ENCODE measurements at places on chromosomes 3 and 15.
A peak's percentile ranks its signal among the peaks of the same experiment; 100 is the strongest.

GRCh38 chr3:170599091-170599490 is 13.2 kb upstream of the SLC7A14 start:
- DNase-seq = no peak

GRCh38 chr15:41513506-41514227 is at the start of gene LTK:
Gene LTK (minus strand): TSS chr15:41513827. CDS start chr15:41513709, 118 bp downstream.
- DNase-seq = peak; percentile 16

- no peak for DNase-seq
Measured at GRCh38 chr15:38945551-38946298, 381.1 kb upstream of the RASGRP1 start.

DNA sequence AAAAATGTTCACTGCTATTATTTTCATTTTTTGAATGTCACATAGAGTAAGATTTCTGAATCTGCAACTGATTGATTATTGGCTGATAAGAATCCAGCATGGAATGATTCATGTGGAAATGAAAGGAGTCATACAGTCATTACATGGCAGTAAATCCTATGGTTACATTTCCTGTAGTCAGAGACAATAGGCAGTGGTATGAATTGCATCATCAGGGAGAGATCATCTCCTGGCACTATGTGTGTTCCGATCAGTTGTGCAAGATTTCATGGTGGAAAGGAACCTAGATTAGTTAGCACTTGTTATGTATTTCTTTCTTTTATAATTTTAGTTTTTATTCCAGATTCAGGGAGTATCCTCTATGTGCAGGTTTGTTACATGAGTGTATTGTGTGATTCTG is 38.8 kb downstream of the SLC12A1 start:
- no peak for DNase-seq

GRCh38 chr3:102733791-102734563 is 299.2 kb downstream of the ZPLD1 start:
- DNase-seq = no peak

- peak; percentile 78 for DNase-seq
Measured at GRCh38 chr3:59575113-59576001, 525.5 kb upstream of the CFAP20DC start.

GRCh38 chr3:170358042-170359010 is 811 bp downstream of the SKIL start:
- DNase-seq = peak; percentile 54

DNA sequence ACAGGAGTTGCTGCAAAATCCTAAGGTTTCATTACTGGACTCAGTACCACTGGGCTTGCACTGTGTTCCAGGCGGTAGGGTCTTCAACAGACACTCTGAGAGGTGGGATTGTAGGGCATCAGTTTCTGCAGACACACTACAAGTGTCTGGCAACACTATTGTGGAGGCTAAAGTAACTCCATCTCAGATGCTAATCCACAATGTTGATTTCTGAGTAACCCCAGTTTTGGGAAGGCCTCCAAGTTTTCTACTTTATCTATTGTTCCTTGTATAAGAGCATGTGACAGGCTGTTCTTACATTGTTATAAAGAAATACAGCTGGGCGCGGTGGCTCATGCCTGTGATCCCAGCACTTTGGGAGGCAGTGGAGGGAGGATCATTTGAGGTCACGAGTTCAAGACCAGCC is 2.5 kb upstream of the ABHD5 start:
- no peak for DNase-seq

- DNase-seq = no peak
Measured at GRCh38 chr3:157819270-157820156, 286.7 kb downstream of the SHOX2 start.

DNA sequence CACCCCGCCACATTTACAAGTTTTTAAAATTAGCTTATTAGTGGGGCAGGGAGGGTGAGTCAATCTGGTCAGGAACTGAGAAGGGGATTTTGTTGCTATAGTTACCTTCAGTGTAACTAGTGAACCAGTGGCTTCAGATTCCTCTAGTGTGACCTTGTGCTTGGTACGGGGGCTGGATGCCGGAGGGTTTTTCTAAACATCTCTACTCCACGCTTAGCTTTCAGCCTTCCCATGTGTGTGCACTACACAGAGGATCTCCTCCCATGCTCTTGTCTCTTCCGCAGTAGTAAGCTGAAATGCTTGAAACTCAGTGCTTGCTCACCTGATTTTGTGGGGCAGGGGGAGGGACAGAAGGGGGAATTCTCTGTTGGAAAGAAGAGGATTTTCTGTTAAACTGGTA is 67.9 kb upstream of the AKAP13 start:
- DNase-seq = no peak

DNA sequence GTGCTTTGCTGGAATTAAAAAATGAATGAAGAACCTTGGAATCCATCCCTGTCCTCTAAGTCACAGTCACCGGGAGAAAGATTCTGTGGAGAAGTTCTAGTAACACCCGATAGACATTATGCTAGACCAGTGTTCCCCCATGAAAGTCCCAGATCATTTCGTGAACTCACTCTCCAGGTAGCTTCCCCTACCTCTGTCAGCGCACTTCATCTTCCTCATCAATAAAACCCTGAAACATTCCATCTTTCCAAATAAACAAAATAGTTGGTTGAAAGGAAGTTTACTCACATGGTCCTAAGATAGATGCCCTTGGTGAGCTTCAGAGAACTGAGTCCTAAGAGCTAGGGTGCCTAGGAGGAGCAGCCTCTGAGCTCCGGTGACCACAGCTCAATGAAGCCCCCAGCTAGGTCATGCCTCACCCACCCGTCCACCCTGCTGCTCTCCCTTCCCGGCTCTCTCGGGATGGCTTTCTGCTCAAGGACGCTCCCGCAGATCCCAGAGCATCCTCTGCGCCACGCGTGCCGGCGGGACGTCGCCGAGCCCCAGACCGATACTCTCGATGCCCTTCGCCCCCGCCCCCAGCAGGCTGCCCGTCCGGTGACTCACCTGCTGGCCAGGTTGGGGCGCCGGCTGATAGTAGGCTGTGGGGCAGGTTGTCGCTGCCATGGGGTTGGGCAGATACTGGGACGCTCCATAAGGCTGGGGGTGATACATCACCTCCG is 776 bp downstream of the VGLL3 start:
- DNase-seq = no peak

- DNase-seq = no peak
Measured at GRCh38 chr15:85622221-85622831, 172.4 kb downstream of the KLHL25 start.

DNA sequence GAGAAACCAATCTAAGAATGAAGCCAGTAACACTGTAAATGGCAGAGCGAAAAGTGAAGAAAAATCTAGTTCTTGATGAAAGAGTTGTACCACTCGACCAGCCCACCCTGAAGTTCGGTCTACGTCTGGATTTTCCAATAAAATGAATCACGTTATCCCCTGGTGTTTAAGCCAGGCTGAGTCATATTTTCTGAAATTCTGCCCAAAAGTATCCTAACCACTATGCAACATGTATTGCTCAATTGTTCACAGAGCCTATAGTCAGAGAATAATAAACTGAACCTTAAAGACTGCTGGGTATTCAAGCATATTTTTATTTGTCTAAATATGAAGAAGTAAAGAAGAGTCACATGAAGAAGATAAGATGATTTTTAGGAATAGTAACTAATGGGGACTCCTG is 245.7 kb downstream of the FGF12 start:
- no peak for DNase-seq

- DNase-seq = no peak
Measured at GRCh38 chr3:119745942-119746341, 36.0 kb upstream of the NR1I2 start.

GRCh38 chr3:187112934-187113793 is 26.1 kb downstream of the RPL39L start:
- DNase-seq = no peak

DNA sequence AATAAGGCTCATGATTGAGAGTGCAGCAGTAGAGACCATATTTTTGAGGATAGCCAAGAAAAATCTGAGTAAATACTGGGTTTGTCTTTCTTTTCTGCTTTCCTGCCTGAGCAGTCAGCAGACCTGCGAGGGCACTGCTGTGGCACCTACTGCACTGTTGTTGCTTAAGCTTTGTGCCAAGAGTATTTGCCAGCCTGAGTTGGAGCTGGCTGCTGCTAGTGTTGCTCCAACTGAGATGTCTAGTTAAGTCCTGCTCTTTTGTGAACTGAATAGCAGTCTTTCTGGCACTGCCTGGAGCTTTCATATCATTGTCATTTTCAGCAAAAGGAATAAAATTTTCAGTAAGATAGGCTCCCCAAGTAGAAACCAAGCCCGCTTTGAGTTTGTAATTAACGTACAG is 214.5 kb upstream of the P2RY1 start:
- no peak for DNase-seq

GRCh38 chr3:32522682-32523081 is 20.0 kb upstream of the CMTM6 start:
- no peak for DNase-seq

- no peak for DNase-seq
Measured at GRCh38 chr15:29043736-29044502, 158.1 kb downstream of the APBA2 start.

DNA sequence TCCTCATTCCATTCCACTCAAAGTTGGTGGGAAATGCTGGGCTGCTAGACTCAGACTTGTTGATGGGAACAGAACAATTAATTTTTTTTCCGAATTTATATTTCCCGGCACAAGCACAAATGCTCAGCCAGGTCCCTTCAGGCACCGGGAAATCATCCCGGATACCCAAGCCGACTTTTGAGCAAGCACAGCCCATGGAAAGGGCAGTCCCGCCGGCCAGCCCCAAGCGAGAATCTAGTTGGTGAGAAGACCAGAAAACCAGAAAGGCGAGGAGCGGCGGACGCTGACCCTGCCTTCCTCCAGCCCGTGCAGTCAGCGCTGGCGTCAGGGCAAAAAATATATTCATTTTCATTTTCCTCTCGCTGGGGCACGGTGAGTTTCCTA is 763 bp upstream of the ZIC4 start:
- DNase-seq = no peak

GRCh38 chr15:33649217-33649933 is 318.9 kb upstream of the CHRM5 start:
- no peak for DNase-seq

DNA sequence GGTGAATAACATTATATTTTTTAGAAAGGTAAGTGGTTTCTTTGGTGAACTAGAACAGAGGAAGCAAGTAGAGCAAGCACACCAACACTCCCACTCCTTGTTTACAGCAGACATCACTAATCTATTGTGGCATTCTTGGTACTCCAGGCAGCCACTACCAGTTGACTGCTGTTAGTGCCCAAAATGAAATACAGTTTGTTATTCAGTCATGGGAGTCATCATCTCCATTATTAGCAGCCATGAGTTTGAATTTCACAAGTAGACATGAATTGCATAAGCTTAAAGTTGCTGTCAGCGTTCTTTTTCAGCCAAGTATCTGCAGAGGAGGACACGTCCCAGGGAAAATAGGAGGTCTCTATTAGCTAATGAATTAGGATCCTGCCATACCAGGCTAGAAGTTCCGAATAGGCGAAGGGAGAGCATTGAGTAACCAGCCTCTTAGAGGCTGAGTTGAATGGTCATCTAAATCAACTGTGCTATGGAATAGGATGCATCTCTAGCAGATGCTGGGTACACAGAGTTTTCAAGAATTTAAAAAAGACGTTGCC is 252.7 kb upstream of the ICE2 start:
- DNase-seq = no peak

- no peak for DNase-seq
Measured at GRCh38 chr15:69059557-69059943, 45.1 kb downstream of the NOX5 start.

DNA sequence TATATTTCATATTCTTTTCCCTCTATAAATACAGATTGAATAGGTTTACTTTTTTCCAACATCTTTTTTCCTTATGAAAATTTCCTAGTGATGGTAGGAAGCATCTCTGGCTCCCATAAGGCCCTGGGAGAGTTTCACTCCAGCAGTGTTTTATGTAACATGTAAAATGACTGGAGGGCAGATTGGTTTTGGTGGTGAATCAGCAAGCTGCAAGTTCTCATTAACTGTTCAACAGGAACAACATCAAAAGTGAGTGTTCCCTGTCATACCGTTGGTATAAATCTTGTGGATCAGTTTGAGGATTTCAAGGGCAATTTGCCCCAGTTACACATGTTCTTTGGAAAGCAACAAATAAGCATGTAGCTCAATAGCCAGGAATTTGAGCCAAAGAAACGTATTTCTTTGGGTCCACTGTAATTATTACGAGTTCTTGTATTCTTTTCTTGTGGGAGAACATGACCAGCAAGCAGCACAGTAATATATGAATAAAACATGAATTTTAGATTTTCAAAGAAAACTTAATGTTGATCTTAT is 345.7 kb downstream of the SV2B start:
- no peak for DNase-seq

DNA sequence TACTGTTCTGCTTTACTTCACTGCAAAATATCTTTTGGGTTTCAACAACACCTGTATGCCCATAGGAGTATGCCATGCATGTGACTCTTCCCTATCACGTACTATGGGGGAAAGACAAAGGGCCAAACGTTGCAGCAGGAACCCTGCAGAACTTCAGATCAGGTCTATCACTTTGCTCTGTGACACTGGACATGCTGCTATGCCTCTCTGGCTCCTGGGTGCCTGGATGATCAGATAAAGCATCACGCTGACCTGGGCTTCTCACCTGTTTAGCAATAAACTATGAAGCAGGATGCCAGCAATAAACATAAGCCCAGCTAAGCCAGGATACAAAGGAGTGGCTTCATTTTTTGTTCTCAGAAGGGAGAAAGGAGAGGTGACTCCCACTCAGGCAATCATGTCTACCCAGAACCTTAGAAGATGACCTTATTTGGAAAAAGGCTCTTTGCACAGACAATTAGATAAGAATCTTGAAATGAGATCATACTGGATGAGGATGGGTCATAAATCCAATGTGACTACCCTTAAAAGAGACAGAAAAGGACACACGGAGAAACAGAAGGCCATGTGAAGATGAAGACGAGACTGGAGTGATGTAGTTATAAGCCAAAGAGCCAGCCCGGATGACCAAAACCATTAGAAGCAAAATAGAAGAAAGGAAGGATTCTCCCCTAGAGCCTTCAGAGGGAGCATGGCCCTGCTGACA is 19.3 kb downstream of the POMGNT2 start:
- DNase-seq = no peak

DNA sequence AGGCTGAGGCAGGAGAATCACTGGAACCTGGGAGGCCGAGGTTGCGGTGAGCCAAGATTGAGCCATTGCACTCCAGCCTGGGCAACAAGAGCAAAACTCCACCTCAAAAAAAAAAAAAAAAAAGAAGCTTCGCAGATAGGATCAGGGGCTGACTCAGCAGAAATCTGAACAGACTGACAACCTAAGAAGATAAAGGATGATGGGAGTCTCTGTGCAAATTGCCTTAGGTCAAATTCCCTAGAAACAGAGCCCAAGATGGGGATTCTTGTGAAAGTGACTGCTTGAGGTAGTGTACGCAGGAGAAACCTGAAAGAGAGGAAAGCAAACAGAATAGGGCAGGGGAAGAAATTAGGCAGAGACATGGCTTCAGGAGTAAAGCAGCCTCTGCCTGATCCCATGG is 160.8 kb upstream of the LRIG1 start:
- DNase-seq = no peak

GRCh38 chr3:149339931-149340309 is 6.5 kb upstream of the TM4SF18 start:
- DNase-seq = no peak

DNA sequence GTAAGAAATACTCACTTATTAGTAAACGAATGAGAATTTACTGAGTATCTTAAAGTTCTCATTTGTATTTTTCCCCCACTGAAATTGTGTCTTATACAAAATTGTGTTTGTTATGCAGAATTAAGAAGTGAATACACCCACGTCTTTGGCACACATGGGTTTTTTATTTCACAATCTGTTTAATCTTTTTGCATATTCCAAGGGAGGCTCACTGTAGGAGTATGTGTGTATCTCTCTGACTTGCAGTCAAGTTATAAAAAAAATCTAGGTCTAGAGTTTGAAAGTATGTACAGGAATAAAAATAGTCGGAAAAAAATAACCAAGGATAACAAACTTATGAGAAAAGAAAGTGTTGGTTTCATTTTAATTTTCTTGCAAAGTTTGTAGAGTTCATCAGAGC is 255.2 kb downstream of the PDCD6IP start:
- no peak for DNase-seq

Data from stimulated activated naive CD4-positive, alpha-beta T cell treated with Interleukin-2 at 50 U/mL for 16 hours (primary cell).